Umbilical cord (tissue), 2 donors: ENCODE measurements at places on chromosomes 6 and 20. TPM values are rescaled to one million over a fixed set of nuclear protein-coding genes. Genes with fewer than 3 reads are reported as not detected.
A peak's percentile ranks its signal among the peaks of the same experiment; 100 is the strongest.

DNA sequence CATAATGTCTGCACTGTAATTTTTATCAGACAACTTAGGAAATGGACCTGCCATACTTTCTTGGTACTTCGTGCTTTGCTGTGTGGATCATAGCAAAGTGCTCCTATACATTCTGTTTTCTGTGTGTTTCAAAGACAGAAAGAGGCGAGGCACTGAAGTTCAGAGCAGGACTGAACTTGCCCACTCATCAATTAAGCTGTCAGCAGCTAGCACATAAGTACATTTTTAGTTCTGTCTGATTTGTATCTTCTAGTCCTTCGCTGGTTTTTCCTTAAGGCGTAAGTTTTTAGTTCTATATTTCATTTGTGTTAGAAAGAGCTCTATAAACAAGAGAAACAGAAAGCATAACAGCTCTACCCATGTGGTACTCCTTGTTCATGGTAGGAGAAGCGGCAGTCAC is 42.1 kb downstream of the MAP3K4 start:
- DNase-seq, result peak; percentile 72

GRCh38 chr20:2509468-2509781 is 710 bp upstream of the ZNF343 start:
- no peak for DNase-seq

GRCh38 chr6:23735151-23735550 is 390.9 kb upstream of the NRSN1 start:
- no peak for DNase-seq

DNA sequence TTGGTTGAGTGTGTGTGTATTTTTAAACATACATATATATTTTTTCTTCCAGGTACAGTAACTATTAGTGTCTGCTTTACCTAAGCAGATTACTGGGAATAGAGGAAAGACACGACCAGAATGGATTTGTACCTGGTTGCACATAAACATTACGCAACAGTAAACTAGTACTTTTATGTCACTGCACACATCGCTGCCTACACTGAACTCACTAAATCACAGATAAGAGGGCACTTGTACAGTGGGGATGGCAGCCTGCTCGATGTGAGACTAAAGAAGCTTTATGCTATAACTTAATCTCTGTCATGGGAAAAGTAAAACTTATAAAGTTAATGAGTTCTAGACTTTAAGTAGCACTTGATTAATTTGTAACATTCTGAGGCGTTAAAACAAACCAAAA is 89.5 kb upstream of the SIM1 start:
- DNase-seq, result no peak

GRCh38 chr20:10090588-10091166 is 55.9 kb downstream of the ANKEF1 start:
- DNase-seq, result peak; percentile 73

DNA sequence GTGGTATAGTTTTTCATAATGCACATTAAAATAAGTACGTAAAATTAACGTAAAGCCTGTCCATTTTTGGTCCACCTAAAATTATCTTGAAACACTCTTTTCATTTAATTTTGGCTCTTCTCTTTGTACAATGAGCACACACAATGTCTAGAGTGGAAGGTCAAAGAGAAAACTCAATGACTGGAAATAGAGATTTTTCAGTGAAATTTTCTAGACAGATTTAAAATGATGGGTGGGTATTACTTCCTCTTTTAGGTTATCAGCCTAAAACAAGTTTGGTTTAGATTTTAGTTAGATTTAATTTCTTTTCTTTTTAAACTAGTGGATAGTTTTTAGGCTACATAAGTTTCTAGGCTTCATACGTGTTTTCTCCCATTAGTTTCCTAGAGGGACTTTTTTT is 24.9 kb downstream of the DSE start:
- DNase-seq, result no peak

DNA sequence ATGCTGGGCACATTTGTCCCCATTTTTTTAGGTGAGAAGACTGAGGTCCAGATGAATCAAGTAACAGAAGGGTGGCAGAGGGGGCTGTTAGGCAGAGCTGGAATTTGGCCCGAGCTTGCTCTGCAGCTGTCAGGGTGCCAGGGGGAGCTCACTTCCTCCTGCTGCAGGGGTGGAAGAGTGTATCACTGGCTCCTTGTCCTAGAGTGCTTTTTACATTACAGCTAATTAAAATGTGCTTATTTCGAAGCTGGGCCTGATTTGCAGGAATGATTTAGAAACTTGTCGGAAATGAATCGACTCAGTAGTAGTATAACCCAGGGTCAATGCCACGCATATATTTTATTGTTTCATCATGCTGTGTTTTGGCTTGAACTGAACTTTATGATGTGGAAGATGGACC is 11.1 kb downstream of the TOX2 start:
- no peak for DNase-seq

DNA sequence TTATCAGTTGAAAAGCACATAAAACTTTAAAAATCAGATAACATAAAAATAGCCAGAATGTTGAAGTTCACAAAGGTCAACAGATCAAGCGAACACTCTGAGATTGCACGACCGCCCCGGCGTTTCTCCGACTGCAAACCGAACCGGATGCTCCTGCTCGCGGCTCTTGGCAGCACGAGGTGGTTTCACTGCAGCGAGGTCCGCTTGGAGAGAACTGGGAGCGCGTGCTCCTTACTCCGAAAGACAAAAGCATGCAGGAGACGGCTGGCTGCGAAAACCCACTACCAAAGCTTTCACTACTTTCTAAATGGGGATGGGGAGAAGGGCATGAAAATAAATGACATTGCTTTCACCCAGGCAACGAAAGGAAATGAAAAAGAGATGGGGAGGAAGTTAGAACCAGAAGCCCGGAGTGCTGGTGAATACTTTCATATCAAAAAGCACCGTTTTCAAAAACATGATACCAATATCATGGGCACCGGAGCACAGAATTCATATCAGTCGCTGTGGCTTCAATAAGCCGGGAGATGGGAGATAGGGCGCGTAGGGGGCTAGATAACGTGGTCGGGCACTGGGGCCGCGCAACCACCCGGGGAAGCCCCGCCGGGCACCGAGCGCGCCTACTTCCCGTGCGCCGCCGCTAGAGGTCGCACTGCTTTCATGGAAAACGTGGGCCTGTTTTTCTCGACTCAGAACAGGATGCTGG is 8.3 kb upstream of the ANKRD60 start:
- peak; percentile 73 for DNase-seq

DNA sequence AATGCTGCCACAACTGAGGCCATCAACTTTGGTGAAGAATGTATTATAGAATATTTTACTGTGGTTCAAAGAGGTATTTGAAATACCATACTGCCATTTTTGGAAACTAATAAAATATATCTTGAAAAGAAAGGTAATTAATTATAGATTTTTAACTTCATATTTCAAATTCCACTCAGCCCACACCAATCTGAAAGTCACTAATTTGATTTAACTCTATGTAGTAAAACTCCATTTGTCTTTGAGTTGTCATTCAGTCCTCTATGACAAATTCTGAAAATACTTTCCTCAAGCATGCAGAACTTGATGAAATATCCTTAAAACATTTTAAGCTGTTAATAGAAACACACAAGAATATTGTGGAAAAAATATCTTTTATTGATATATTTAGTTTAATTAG is 1196.7 kb upstream of the CITED2 start:
- no peak for DNase-seq

GRCh38 chr6:47256361-47256760 is 53.3 kb downstream of the TNFRSF21 start:
- no peak for DNase-seq

The DLL1 gene
- total RNA-seq, result 0.96 TPM

The BCAS1 gene
- total RNA-seq, result 4.3 TPM

The ZBTB2 gene
- 9.1 TPM for total RNA-seq

The CCR6 gene
- total RNA-seq, result 1.4 TPM
